Activated gamma-delta T cell treated with Interleukin-2 at 50 U/mL for 16 hours (primary cell): ENCODE measurements at places on chromosomes 2 and 18.

GRCh38 chr18:14921031-14921430 lies 173.1 kb downstream of the ANKRD30B start:
- DNase-seq = no peak

DNA sequence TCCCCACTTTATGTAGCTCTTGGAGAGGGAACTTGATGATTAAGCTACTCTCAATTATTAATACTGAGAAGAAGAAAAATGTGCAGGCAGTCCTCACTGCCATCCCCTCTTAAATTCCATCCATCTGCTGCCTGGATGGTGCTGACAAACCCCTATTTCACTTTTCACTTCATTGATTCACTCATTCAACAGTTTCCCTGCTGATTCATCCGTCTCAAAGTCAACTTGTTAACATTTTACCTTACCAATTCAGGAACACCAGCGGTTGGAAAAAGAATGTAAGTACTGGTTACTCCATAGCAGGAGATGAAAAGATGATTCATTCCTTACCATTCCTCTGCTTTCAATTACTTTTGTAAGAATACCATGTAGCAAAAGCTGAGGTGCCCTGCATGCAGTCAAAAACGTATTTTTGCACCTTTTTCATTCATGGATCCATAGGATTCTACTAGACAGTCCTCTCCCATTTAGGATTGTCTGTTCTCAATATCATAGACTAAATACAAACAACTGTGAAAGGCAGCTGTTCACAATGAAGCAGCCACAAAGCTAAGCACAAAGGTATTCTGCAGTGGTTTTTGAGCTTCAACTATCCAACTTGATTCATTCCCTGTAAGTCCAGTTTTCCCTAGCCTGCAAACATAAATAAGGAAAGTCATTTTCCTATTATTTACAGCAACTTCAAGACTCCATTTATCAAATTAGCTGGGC lies 262.0 kb downstream of the MREG start:
- no peak for DNase-seq

- DNase-seq = peak; percentile 46
Observed at GRCh38 chr18:51191128-51191717, 6.3 kb downstream of the MEX3C start.

GRCh38 chr2:172623249-172623965 lies 67.5 kb downstream of the PDK1 start:
- DNase-seq = no peak

DNA sequence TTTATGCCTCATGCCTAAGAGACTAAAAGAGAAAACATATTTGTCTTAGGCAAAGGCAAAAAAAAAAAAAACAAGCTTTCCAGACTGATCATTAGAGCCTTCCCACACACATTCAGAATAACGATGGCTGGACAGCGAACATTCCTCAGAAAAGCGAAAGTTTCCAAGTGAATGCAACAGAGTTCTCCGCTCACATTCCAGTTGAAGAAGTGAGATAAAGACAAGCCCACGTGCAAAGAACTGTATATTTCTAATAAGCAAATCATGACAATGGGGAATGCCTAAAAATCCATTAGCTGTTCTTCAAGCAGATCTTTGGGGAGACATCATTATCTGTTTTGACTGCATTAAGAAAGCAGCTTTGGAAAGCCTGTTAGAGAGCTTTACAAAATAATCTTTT lies 347.9 kb downstream of the METTL4 start:
- DNase-seq = no peak

- no peak for DNase-seq
Observed at GRCh38 chr18:58699551-58699950, 28.3 kb downstream of the MALT1 start.

DNA sequence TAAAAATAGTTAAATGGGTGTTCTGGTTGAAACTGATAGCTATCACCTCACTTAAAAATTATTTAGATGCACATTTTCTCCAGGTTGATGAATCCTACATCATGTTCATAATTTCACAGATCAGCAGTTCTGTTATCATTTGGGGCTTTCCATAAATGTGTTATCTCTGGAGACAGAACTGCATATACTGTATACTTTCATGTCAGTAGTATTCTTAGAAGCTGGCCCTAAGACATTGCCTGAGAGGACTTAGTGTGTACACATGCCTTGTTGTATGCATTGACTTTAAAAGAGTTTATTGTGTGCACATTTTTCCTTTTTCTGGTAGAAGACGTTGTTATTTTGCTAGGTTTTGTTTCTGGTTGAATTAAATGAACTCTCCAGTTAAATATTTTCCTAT lies 41.0 kb downstream of the PIK3C3 start:
- DNase-seq = no peak

DNA sequence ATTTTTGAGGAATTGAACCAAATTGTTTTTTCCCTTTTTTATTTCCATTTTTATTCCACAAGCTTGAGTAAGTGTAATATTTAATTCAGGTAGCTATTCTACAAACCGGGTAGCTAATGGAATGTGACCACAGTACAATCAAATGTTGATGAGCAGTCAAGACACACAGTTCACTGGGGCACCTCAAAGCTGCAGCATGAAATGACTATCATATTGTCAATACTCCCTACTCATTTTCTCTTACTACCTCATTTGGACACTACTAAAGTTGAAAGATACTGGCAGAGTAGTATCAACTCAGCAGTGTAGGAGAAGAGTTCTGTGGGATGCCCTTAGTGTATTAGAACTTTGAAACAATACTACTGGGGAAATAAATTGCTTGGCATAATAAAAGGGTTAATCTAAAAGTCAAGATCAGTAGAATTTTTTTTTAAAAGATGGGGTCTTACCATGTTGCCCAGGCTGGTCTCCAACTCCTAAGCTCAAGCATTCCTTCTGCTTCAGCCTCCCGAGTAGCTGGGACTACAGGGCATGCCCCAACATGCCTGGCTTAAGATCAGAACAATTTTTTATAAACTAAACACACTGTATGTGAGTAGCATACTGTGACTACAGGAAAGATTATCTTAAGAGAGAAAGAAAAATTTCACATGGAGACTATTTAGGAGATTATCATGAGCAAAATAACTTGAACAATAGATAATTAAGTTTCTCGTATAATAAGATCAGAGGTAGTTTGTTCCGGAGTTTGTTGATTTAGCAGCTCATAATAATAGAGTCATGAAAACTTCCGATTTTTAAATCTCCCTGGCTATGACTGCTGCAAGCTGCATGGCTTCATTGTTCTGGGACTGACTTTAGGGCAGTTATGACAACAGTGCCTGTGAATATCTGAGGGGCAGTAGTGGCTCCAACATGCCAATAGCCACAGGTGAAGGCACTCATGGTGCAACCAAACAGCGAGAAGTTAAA lies 43.7 kb downstream of the MYO3B start:
- DNase-seq = no peak

GRCh38 chr2:113840518-113840917 lies 49.4 kb upstream of the ACTR3 start:
- no peak for DNase-seq

GRCh38 chr2:108220942-108221541 lies 18.7 kb upstream of the SULT1C3 start:
- DNase-seq = no peak

DNA sequence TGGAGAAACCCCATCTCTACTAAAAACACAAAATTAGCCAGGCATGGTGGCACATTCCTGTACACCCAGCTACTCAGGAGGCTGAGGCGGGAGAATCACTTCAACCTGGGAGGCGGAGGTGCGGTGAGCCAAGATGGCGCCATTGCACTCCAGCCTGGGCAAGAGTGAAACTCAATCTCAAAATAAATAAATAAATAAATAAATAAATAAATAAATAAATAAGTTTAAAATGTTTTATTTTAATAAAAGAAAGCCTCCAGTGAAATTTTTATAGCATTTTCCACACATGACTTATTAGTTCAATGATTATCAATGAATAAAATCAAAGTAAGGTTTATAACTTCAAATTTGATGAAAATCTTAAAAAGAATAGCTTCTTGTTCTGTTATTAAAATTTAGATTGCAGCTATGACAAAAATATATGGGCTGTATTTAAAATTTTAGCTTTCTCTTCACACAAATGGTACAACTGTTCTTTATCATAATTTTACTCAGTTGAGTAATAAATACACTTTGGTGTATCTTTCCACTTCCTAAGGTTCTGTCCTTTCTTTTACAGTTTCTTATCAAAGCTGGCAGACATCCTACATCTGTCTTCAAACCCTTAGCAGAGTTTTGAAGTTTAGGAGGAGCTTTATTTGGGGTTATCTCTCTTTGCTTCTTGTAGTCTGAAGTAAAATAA lies 78.4 kb upstream of the ZSWIM2 start:
- DNase-seq = no peak

GRCh38 chr2:234490271-234491091 lies 6.4 kb downstream of the ARL4C start:
- DNase-seq = no peak

- no peak for DNase-seq
Observed at GRCh38 chr2:138028538-138028937, 64.3 kb downstream of the HNMT start.

- no peak for DNase-seq
Observed at GRCh38 chr2:208369091-208369490, 37.5 kb upstream of the PTH2R start.

GRCh38 chr2:147980940-147981528 lies 39.5 kb downstream of the ORC4 start:
- no peak for DNase-seq

- DNase-seq = no peak
Observed at GRCh38 chr2:68223419-68223818, 28.9 kb downstream of the PPP3R1 start.

- no peak for DNase-seq
Observed at GRCh38 chr2:176677746-176678265, 408.6 kb downstream of the MTX2 start.

DNA sequence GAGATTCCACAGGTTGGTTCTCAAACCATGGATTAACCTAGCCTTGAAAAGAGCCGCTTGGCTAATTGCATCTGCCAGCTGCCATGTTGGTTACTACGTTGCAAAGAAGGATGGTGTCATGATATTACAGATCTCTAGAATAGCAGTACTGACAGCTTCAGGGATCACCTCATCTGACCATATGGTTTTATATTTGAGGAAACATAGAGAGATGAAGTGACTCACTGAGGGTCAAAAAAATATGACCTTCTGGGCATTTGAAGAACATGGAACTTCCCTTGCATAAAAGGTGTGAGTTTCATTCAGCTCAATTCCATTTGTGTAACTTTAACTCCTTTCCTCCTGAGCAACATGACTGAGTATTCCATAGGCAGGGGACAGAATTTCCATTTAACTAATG lies 242.3 kb downstream of the SETBP1 start:
- DNase-seq = no peak

DNA sequence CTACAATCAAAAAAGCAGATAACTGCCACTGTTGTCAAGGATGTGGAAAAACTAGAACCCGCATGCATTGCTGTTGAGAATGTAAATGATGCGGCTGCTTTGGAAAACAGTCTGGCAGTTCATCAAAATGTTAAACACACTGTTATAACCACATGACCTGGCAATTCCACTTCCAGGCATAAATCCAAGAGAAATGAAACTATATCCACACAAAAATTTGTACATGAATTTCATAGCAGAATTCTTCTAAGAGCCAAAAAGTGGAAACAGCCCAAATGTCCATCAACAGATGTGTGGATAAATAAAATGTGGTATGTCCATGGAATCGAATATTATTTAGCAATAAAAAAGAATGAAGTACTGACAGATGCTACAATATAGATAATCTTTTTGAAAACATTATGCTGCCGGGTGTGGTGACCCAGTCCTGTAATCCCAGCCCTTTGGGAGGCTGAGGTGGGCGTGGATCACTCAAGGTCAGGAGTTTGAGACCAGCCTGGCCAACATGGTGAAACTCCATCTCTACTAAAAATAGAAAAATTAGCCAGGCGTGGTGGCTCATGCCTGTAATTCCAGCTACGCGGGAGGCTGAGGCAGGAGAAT lies 32.0 kb downstream of the ERCC3 start:
- no peak for DNase-seq

GRCh38 chr2:133135035-133135654 lies 433.1 kb downstream of the NCKAP5 start:
- DNase-seq = no peak
